ENCODE measurements at places on chromosomes 6 and 20.

DNA sequence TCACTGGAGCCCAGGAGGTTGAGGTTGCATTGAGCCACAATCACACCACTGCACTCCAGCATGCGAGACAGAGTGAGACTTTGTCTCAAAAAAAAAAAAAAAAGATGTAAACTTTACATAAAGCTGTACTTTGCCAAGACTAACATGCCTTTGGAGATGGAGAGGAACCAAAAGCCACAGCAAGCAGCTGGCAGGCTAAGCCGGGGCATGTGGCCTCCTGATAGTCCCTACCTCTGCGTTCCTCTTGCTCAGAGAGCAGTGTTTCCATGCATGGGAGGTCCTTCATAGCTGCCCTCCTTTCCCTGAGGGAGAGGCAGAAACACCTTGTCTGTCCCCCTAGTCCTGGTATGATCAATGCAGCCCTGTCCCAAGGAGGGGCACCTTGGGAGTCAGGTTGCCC, 35.2 kb downstream of the SPATA2 start:
- DNase-seq, result no peak

DNA sequence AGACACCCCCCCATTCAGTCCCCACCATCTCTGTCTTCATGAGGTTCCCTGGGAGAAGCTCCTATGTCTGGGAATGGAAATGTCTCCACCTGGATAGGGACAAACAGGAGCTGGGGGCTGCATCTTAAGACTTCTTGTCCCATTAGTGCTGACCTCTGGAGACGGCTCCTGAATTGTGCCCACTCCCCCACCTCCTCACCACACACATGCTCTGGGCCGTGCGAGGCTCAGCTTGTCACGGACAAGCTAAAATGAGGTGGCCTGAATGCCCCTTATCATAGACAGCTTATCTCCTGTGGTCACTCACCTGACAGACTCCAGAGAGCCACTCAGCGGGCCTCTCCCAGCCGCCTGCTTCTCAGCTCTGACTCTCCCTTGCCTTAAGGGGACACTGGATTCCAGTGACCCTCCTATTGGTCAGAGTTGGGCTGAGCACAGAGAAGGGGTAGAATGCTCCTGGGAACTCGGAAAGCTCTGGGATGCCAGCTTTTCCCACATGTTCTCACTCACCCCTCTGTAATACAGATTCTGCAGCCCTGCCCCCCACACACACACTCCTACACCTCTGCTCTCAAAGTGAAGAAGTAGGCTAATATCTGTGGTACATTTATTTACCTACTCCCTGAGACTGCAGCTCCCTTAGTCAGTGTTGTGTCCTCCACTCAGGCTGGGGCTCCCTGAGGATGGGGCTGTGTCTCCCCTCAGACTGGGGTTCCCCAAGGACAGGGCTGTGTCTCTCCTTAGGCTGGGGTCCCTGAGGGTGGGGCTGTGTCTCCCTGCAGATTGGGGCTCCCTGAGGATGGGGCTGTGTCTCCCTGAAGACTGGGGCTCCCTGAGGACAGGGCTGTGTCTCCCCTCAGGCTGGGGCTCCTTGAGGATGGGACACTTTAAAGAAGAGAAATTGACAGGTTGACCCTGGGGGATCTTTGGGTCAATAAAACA, 167.5 kb downstream of the VEGFA start:
- DNase-seq, result no peak

GRCh38 chr6:142867355-142867801, 77.6 kb downstream of the HIVEP2 start:
- no peak for DNase-seq

DNA sequence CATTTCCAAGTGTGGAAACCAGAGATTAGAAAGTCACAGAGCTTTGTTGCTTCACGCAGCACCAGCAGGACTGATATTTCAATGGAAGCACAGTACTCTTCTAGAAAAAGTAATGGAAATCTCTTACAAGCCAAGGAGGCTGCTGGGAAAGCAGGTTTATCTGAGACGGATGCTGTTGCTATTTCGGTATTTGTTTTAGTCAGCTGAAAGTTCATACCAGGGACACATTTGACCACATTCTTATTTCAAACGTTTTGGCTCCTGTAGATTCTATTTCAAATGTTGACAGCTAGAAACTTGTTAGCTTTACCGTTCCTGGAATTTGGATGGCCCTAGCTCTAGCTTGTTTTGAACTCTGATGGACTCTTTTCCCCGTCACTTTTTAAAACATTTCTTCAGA, 3.7 kb upstream of the TMEM242 start:
- no peak for DNase-seq

GRCh38 chr6:45001663-45002062, 326.5 kb upstream of the RUNX2 start:
- no peak for DNase-seq

GRCh38 chr6:167093922-167094432, 28.9 kb upstream of the CCR6 start:
- DNase-seq, result peak; percentile 73

DNA sequence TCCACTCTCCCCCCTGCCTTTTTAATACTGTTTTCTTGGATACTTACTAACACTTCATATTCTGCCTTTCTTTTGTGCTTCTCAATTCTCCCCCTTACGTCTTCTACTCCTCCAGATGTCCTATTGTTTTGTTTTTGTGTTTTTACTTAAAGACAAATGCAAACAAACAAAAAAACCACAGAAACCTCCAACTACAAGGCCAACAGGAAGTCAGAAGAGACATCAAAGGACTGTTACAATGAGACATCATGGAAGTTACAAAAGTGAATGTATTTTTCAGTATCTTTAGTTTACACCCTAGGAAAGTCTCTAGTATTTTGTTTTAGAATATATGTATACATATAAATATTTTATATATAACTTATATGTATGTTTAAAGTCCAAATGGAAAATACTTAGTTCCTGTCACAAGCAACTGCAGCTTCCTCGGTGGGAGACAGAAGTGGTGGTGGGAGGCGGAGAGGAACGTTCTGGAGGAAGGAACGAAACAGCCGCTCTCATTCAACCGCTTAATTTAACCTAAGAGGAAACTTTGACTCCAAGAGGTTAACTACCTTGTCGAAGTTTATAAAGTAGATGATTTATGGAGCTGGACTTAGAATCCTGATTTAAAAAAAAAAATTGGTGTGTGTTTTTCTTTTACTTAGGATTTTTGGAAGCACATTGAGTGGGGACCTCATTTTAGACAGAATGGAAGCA, 168.9 kb upstream of the PDE10A start:
- no peak for DNase-seq

GRCh38 chr6:159064477-159064876, 19.7 kb upstream of the TAGAP start:
- no peak for DNase-seq

DNA sequence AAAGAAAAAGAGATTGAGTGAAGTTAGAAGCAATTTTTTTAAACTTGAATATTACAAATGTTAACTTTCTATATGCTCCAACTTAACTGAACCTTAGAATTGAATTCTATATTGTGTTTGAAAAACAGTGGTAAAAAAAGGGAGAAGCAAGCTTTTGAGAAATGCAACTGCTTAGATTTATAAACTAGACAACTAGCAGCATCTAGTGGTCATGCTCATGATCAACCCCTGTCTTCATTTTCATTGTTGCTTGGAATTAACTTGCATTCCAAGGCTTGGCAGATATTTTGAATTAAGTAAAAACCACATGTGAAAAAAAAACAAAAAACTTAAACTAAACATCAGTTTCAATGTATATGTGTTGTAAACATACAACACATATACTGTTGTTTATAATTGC, 113.1 kb downstream of the C6orf58 start:
- no peak for DNase-seq

DNA sequence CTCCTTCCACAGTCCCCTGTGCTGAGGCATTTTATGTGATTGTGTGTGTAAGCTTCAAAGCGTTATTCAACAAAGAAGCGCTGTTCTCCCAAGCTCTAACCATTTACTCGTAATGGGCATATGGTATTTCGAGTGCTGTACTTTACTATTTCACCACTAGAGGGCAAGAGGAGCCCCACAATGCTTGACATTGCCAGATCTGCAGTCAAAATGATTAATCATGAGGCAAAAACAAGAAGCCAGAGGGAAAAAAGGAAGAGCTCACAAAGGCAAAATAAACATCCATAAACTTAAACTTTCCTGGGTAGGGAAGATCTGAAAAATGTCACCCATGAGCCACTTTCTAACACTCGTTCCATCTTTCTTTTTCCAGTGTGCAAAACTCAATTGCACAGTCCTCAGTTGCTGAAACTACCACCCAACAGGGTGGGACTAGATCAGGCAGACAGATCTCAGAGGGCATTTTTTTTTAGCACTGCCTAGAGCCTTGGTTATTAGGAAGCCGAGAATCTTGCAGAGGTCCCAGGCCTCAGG, 215.0 kb upstream of the PLCB4 start:
- DNase-seq, result no peak

DNA sequence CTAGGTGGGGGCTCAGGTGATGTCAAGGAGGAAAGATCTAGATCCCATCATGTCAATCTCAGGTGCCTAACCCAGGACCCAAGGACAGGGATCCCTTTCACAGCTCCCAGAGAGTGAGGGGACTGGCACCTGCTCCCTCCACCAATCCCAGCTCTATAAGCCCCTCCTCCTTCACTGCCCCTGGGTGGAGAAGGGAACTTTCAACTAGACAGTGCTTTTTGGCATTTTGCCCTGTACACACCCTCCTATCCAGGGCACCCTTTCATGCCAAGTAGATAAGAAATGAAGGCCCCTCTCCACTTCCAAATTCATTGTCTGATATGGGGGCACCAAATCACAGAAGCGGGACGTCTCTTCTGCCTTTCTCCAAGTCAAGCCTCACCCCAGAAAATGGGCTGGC, 61.6 kb downstream of the MDGA1 start:
- no peak for DNase-seq

- no peak for DNase-seq
Observed at GRCh38 chr20:19318610-19319009, 106.2 kb downstream of the SLC24A3 start.

GRCh38 chr20:31260326-31260932, 3.0 kb downstream of the DEFB115 start:
- DNase-seq, result no peak

DNA sequence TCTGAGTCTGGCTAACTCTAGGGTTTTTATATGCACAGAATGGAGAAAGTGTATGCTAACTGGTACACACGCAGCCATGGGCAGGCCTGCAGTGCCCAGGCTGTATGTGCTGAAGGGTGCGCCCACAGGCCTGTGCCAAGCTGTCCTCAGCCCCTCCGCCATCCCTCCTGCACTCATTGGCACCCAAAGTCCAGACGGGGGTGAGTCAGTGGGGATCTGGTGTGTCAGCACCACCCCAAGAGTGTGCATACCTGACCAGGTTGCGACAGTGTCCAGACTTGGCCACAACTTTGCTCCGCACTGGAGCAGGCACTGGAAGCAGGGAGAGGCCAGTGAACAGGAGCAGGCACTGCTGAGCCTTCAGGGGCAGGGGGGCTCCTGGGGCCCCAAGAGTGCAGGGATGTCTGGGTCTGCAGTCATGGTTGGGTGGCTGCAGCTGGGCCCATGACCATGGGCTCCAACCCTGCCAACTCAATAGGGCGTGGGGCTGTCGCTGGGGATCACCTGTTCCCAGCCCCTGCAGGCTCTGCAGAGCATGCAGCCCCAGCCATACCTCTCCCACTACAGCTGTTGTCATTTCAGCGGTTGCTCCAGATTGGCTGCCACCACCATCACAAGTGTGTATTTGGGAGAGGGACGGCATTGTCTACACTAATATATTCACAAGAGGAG, 717.8 kb downstream of the EPHA7 start:
- DNase-seq, result no peak

- DNase-seq, result no peak
Observed at GRCh38 chr6:52877168-52877567, 32.3 kb downstream of the GSTA3 start.

DNA sequence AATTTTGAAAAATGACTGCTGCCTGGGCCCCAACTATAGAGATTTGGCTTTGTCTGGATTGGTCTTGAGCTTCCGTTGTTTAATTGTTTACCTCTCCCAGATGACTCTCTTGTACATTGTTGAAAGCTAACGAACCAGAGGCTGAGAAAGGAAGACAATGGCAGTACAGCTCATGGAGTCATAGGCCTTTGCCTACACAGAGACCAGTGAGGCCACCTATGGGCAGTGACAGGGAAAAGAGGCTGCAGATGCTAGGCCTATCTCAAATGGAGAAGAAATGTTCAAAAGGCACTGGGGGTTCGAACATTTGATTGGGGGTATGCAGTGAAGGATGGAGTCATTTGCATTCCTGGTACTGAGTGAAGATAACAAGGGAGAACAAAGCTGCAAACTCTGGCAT, 29.1 kb downstream of the OPN5 start:
- no peak for DNase-seq

DNA sequence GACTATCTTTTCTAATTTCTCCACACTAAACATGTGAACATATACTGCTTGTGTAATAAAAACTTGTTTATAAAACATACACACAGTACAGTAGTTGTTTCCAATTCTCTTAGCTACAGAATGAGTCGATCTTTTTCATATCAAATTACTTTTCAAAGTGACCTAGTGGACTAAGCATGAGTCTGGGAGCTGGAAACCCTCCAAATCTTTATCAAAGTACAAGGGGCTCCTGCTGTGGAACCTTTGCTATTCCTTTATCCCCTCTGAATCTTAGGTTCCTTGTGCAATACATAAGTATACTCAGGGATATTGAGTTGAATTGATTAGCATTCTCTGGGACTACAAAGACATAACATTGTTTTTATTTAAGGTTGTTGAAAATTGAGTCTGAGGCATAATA, 48.7 kb upstream of the TAB2 start:
- DNase-seq, result no peak

DNA sequence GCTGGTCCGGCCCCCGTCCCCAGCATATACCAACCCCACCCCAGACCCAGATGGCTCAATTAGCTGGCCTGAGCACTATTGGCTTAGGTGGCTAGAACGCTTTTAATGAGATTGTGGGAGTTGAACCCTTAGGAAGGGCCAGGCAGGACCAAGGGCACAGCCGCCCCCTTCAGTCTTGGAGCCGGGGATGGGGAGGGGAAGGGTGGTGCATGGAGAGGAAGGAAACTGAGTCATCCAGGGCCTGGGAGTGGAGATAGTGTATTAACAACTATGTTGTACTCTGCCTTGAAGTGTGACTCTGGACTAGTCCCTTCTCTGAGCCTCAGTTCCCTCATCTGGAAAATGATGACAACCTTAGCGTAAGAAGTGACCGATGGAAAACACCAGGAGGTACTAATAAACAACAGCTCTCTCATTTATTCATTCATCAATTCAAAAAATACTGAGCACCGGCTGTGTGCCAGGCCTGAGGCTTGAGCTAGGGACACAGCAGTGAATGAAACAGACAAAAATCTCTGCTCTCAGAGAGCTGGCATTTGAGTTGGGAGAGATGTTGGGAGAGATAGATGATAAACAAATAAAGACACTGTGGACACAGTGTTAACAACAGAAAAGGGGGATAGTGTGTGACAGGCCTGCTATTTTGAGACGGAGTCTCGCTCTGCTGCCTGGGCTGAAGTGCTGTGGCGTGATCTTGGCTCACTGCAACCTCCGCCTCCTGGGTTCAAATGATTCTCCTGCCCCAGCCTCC, 11.5 kb downstream of the PEDS1 start:
- no peak for DNase-seq

GRCh38 chr6:44216677-44217331, at the start of gene MYMX:
TSS of gene MYMX (plus strand) at chr6:44216926. CDS start at chr6:44217472, 546 bp downstream.
- DNase-seq, result no peak

- no peak for DNase-seq
Observed at GRCh38 chr6:142927271-142927580, 17.8 kb downstream of the HIVEP2 start.
